ENCODE measurements at places on chromosomes 4 and X.

- DNase-seq: peak; percentile 12
These were observed 125.5 kb downstream of the OPHN1 start for GRCh38 chrX:68307769-68308168.

GRCh38 chr4:167779864-167780263 is 312.5 kb upstream of the ANXA10 start:
- DNase-seq: no peak

GRCh38 chrX:116749943-116750342 is 287.2 kb upstream of the CT83 start:
- no peak for DNase-seq

- DNase-seq: no peak
These were observed 657 bp upstream of the ANKRD50 start for GRCh38 chr4:124713185-124713592.

GRCh38 chrX:136779346-136779781 is 1.4 kb downstream of the ARHGEF6 start:
- DNase-seq: no peak

DNA sequence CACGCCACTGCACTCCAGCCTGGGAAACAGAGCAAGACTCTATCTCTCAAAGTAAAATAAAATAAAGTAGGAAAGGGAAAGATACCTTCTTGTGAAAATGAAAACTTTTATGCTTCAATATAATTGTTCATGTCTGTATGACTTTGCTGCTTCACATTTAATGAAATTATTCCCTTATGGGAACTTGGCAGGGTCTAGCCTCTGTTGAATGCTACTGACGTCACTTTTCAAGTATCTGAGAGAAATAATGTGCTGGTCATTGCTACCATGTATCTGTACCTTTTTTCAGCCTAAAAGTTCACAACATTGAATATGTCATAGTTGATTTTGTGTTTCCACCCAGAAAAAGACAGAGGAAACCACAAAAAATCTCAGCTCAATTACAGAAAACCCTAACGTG is 65.2 kb downstream of the PRDM5 start:
- DNase-seq: no peak

GRCh38 chr4:87108142-87108546 is 112.3 kb downstream of the KLHL8 start:
- no peak for DNase-seq

GRCh38 chr4:153513596-153513995 is 47.4 kb downstream of the TMEM131L start:
- no peak for DNase-seq

- DNase-seq: no peak
These were observed 219.8 kb downstream of the TLL1 start for GRCh38 chr4:166092797-166093290.

DNA sequence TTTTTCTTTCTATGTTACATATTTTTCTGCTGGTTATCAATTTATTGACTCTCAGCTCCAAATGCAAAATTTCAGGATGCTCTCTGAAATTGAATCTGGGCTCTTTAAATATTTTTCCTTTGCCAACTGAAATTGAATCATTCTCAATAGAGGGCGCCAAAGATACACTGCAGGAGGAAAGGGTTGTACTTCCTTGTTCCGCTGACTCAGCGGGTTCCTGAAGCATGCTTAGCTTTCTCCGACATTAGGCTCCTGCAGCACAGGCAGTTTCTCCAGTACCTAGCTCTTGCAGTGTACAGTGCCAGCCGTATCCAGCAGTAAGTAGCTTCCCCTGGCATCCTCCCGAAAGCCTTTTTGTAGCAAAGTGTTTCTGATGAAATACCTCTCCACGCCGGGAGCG is 28.8 kb upstream of the CFAP47 start:
- no peak for DNase-seq

- DNase-seq: no peak
These were observed 171.4 kb upstream of the ANXA3 start for GRCh38 chr4:78379991-78380729.

DNA sequence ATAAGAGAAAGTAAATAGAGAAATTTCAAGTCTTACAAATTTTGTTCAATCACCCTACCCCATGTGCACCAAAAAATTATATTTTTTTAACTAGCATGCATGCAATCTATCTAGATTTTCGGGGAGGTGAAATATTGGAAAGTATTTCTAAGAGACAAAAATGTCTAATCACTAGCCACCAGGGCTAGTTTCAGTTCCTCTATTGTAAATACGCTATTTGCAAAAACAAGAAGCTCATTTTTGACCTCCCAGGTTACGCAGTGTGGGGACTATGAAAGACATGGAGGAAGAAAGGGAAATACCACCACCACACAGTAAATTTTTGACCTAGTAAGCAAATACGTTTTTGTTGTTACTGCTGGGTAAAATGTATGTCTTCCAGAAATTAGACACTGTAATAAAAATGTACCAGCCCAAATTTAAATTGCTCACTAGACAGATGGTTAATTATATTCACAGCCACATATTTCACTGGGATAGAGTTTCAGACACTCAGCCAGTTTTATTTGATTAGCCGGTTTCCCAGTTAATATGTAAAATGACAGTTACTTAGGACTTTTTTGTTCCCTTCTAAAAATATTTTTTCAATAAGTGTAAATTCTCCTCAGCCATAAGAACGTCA is 2.2 kb downstream of the NEXMIF start:
- DNase-seq: no peak

DNA sequence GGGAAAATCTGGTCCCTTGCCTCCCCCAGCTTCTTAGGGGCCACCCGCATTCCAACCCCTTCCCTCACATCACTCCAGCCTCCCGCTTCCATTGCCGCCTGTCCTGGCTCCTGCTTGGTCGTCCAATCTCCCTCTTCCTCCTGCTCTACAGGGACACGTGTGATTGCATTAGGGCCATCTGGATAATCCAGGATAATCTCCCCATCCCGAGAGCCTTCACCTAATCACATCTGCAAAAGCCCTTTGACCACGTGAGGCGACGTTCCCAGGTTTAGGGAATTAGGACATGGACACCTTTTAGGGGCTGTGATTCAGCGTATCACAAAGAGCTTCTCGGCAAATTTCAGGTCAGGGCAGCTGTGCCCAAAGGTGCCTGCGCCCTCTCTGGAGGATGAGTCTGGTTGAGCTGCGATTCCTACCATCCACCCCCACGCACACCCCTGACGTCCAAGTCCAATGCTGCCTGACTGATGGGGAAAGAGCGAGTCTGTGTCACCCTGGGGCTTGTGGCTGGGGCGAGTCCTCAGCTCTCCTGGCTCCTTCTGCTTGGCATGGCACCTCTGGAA is 104.6 kb downstream of the PSAPL1 start:
- no peak for DNase-seq

DNA sequence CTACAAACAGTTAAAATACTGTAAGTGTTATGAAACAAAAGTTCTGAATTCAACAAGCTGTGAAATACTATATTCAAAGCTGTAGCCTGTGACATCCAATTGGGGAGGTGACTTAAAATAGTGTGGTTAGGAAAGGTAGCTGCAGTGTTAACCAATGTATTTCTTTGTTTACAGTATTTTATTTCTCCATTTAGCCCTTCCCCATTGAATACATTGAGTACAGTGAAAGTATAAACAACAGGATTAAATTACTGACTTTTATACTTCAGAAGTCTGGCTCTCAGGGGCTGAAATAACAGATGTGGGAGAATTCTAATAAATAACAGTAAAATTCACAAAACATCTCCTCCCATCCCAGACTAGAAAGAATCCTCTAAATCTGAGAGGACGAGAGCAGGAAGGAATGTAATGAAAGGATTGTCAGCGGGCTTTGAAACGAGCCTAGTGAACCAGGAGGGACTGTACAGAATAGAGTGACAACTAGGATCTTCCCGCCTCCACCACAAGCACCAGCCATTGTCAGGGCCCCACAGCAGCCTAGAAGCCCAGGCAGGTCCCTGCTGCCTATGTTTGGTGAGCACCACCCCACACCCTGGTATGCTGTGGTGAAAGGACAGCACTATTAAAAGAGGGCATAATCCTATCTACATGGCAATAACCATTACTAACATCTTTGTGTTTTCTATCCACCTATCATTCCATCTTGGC is 73.7 kb downstream of the SPCS3 start:
- no peak for DNase-seq

- no peak for DNase-seq
These were observed 392.2 kb upstream of the ZFP42 start for GRCh38 chr4:187603093-187604025.

DNA sequence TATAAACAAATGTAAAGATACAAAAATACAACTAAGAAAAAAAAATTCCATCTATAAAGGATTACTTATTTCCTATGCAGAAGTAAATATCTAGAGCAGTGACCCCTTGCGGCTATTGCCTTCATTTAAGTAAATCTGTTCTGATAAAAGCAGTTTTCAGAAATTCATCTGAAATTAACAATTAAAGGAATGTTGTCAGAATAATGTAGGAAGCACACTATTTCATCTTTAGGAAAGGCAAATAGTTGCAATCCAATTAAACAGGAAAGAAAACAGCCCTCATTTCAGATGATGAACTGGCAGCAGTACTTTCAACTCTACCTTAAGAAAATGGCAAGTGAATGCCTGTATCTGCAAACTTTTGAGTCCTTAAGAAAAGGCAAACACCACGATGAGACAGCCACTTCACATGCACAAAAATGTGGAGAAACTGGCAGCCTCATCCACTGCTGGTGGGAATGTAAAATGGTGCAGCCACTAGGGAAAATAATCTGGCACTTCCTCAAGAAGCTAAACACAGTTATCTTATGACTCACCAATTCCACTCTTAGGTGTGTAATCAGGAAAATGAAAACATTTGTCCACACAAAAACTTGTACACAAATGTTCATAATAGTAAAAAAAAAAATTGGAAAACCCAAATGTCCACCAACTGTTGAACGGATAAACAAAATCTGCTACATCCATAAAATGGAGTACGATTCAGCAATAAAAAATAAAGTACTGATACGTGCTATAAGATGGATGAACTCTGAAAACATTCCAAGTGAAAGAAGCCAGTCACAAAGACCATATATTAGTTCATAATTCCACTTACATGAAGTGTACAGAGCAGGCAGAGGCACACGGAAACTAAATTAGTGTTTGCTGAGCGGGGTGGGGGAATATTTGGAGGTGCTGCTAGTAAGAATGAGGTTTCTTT is 2.0 kb upstream of the THAP9 start:
- no peak for DNase-seq

DNA sequence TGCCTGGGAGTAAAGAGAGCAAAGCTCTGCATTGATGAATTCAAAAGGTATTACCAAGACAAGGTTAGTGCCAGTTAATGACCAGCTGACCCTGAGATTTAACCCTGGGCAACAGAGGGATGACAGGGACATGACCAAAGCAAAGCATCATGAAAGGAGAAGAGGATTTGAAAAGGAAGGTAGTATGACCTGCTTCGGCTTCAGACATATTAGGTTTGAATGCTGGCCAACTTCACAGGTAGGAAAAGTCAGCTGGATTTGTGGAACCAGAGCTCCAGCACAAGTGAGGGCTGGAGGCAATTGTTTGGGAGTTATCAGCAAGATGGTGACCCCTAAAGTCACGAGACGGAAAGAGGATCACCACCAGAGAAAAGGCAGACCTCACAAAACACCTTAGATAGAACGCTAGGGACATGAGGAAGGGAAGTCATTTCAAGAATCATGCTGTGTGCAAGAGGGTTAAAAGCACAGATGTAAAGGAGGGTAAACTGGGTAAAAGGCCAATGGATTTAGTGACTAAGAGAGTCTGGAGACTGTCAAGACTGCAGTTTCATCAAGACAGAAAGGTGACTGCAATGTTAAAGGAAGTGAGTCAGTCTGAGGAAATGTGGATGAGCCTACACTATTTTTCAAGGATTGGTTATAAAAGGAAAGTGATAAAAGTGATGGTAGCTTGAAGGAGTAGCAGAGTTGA is 45.6 kb downstream of the SH3RF1 start:
- DNase-seq: peak; percentile 46

DNA sequence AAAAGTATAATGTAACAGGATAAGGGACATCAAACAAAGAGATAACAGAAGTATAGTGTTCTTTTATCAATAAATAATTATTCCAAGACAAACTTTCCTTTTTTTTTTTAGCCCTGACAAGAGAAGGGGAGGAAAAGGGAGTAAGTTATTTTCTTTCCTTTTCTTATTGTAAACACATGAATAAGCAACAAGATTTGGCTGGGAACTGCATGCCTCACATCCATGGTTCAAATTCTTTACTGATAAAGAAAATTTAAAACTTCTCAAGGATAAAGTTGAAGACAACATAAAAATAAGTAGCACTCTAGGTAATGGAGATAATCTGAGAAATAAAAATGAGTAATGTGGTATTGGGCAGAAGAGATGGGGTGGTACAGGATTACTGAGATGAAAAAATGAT is 71.6 kb downstream of the NEK1 start:
- DNase-seq: no peak

DNA sequence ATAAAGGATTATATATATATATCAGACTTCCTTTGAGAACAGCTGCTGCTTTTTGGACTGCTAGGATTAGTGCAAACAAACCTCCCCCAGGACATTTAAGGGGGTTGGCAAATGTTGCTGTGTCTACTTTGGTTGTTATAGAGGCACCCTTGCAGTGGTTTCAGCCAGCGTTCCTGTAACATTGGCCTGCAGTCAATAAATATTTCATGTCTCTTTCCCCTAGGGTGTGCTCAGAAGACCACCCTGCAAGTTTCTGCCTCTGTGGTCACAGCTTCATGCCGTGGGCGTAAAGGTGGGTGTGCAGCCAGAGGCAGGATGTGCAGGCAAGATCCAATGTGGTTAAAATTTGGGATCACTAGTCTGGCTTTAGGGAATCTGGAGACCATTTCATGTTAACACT is 28.9 kb downstream of the FGF5 start:
- no peak for DNase-seq

GRCh38 chr4:53557669-53558064 is 33.6 kb downstream of the LNX1 start:
- DNase-seq: no peak

- no peak for DNase-seq
These were observed 136.7 kb downstream of the PARM1 start for GRCh38 chr4:75069493-75070074.

DNA sequence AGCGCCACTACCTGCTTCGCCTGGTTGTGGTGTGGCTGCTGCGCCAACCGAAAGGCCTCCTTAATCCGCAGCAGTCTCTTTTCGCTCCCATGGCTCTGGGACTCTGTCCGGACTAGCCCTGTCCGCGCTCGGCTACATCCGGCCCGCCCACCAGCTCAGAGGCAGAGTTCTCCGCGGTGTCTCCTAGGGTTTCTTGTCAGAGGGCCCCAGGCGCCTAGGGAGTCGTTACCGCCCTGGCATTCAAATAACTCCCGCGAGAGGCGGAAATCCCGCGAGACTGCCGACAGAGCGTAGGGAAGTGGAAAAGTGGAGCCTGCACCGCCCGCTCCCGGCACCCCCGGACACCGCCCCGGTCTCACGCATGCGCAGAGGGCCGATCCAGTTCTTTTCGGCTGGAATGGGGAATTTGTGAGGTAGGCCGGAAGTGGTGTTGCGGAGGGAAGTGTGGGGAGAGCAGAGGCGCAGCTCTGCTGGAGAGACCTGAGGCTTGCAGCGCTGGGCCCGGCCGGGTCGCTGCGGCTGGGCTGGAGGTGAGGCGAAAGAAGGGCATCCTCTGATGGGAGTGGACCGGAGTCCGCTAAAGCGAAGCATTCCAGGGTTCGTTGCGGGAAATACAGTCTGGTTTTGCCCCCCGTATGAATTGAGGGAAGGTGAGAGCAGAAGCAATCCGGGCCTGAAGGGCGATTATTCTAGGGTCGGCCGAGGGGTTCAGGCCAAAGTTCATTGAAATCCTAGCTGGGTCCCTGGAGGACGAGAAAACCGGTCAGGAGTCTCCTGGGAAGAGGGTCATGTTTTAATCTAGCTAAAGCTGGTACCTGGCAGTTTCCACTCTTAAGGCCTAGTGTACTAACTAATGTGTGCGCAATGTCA is at the start of gene FAM200B:
Gene FAM200B (plus strand): TSS at position 456 of the 870 bp plus-strand sequence. CDS start 5,151 bp downstream, outside the sequence.
- DNase-seq: peak; percentile 93

GRCh38 chr4:139957986-139958738 is 195.8 kb downstream of the MAML3 start:
- DNase-seq: no peak
